ENCODE measurements at places on chromosomes 11 and 22.

GRCh38 chr11:36500315-36500721 lies 9.8 kb downstream of the TRAF6 start:
- peak; percentile 21 for DNase-seq

- no peak for DNase-seq
Observed at GRCh38 chr11:73274722-73275380, 2.7 kb downstream of the P2RY6 start.

DNA sequence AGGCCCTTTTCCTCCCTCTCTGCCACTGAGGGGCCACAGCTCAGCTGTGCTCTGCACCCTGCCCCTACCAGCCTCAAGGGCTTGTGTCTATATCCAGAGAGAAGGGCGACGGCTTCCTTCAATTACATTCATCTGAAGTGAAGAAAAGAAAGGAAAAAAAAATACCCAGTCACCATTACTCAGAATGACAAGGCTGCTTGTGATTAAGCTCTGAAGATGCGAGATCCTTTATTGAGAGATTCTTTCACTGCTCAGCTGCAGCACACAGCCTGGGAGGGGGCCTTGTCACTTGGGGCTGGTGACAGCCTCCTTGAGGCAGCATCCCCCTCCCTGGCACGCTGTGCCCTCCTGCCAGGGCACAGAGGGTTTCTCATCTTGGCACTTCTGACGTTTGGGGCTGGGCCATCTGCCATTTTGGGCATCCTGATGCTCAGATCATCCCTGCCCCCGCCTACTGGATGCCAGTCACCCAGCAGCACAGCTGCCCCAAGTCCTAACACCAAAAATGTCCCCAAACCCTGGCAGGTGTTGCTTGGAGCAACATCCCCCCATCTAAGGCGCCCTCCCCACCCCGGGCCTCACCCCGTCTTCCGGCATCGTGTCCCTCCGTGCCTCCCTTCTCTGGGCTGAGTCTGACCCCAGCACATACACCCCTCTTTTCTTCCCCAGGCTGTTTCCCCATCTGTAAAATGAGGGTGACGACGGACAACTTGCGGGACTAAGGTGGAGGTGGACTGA lies 1394.7 kb downstream of the BRD1 start:
- DNase-seq = no peak

GRCh38 chr22:45521178-45521577 lies 18.5 kb downstream of the FBLN1 start:
- no peak for DNase-seq

DNA sequence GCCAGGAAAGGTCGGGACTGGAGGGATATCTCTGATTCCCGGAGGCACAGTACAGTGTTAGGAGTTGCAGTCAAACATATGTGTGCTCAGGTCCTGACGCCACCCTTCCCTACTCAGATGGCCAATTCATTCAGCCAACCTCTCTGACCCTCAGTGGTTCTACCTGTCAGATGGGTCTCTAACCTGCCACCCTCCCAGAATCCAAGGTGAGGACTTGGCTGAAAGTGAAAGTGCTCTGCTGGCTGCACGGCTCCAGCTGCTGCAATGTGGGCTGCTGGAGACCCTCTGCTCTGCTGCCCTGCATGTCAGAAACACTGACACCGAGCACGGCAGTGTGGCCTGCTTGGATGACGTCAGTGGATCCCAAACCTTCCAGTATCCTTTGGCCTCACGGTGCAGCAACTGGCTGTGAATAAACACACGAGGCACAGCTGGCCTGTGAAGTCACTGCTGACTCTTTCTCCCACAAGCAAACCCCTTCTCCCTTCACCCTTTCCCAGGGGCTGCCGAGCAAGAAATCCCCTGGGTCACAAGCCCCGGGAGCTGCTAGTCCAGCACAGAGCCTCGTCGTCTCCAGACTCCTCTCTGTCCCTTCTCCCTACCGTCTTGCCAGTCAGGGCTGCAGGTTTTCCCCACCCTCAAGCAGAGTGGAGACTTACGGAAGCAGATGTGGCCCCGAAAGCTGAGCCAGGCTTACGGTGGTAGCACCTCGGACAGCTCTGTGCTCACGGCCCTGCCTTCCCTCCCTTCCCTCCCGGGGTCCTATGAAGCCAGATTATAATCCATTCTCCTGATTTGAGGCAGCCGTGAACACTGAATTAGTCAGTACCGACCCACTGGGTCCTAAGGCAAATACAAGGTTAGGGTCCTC lies 24.3 kb downstream of the KIAA0930 start:
- DNase-seq = no peak

DNA sequence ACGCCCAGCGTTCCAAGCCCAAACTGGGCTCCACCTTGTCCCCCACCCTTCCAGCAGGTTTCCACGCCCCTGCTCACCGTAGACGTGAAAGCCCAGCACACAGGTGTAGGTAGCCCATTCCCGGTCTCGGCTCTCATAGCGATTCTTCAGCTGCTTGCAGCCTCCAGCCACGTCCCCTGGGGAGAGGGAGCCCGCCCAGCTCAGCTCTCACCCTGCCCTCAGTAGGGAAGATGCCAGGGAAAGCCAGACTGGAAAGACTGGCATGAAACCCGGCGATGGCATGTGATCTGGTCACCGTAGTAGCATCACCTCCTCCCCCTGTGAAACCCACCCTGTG lies 1.4 kb upstream of the MTA2 start:
- DNase-seq = no peak

DNA sequence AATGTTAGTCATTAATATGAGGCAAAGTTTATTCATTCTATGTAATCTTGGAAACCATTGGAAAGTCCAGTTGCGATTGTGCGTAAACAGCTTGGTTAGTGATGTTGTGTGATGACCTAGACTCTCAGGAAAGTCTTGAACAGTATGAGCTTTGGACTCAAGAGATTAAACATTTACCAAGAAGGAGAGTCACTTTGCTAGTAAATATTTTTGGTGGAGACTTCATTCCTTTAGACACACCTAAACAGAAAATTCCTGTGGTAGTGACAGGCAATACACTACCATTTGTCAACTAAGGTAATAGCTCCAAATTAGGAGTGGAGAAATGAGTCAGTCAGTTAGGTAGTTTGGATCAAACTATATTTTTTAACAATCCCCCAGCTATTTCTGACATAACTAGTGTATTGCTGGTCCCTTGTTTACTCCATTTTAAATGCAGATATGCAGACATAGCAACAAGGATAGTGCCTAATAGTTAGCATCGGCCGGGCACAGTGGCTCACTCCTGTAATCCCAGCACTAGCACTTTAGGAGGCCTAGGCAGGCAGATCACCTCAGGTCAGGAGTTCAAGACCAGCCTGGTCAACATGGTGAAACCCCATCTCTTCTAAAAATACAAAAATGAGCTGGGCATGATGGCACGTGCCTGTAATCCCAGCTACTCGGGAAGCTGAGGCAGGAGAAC lies 89.3 kb downstream of the ARHGAP42 start:
- no peak for DNase-seq

GRCh38 chr11:46900091-46900746 lies 18.1 kb downstream of the LRP4 start:
- DNase-seq = no peak

- DNase-seq = no peak
Observed at GRCh38 chr11:26134481-26135355, 197.2 kb upstream of the ANO3 start.

- DNase-seq = no peak
Observed at GRCh38 chr11:130178441-130179339, 19.1 kb downstream of the ST14 start.

- no peak for DNase-seq
Observed at GRCh38 chr11:85236211-85236610, 390.9 kb downstream of the DLG2 start.

- DNase-seq = no peak
Observed at GRCh38 chr11:103624708-103625623, 411.5 kb upstream of the DDI1 start.

DNA sequence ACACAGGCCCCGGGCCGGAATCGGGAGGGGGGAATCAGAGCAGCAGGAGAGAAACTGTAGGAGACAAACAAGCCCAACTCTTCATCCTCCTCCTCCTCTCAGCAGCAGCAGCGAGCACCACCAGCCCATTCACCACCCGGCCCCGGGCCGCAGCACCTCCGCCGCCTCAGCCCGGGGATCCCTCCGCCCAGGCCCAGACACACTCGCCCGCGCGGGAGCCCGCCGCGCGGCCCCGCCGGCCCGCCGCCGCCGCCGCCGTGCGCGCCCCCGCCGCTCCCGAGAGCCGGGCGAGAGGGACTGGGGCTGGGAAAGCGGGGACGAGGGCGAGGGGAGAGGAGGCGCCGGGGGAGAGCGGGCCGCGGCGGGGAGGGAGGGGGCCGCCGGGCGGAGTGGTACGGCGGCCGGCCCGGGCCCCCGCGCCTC lies at the start of gene PHF21A:
TSS of gene PHF21A (minus strand) at position 154 of the 423 bp plus-strand sequence. CDS start 37,235 bp downstream, outside the sequence.
- DNase-seq = peak; percentile 62

GRCh38 chr11:3853899-3854659 lies 1.4 kb upstream of the STIM1 start:
- no peak for DNase-seq

- no peak for DNase-seq
Observed at GRCh38 chr22:30046716-30047363, 33.4 kb upstream of the HORMAD2 start.

DNA sequence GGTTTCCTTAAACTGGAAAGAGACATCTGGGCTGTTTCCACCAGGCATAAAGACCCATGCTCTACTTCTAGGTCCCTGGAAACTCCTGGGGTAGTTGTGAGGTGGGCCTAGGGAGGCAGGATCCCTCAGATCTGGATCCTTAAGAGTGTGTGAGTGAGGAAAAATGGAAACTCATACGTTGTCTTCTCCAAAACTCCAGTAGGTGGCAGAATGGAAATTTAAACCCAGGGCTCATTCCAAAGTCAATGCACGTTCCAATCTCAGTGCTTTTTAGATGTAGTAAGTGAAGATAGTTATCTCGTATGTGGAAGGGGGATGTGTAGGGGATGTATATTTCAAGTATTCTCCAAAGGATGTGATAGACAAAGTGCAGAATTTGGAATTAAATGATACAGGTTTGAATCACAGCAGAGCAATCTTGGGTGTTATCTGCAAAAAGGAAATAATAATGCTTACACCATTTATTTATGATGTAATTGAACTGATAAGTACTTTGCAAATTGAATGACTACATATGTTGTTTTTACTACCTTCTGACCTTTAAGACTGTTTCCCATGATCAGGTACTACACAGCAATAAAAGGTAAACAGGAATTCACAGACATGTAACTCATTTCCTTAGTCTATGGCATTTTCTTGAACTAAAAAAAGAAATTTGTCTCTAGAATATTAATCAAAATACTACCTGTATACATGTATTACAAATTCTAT lies 13.1 kb upstream of the MMP1 start:
- no peak for DNase-seq

DNA sequence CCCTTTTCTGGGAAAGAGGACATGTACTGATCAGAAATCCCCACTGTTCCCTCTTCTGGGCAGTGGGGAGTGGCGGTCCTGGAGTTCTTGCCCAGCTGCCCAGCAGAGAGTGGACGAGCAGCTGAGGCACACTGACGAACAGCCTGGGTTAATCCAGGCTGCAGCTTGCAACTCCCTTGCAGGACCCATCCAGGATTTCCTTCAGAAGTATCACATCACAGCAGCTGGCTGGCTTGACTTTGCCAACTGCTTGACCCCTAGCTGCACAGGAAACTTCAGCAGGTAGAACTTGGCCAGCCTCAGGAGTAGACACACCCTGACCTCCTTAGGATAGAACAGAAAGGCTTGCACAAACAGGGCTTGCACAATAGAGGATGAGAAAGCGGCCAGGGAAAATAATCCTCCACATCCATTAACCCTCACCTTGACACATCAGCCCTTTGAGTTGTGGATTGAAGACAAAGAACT lies 27.9 kb upstream of the FZD4 start:
- DNase-seq = no peak

DNA sequence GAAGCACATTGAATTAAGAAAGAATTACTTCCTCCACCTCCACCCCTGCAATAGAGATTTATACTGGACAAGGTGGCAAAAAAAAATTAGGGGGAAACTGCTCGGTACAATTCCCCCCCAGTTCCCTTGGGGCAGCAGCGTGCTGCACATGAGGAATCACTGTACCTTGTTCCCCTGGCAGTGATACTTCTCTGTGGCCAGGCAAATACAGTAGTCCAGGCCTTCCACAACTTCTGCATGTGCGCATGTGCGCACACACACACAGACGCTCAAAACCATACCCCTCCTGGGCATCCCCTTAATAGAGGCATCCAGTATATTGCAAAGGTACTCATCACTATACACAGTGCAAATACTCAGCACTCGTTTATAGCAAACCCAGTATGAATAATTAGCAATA lies 68.9 kb downstream of the ARFGAP2 start:
- DNase-seq = no peak

DNA sequence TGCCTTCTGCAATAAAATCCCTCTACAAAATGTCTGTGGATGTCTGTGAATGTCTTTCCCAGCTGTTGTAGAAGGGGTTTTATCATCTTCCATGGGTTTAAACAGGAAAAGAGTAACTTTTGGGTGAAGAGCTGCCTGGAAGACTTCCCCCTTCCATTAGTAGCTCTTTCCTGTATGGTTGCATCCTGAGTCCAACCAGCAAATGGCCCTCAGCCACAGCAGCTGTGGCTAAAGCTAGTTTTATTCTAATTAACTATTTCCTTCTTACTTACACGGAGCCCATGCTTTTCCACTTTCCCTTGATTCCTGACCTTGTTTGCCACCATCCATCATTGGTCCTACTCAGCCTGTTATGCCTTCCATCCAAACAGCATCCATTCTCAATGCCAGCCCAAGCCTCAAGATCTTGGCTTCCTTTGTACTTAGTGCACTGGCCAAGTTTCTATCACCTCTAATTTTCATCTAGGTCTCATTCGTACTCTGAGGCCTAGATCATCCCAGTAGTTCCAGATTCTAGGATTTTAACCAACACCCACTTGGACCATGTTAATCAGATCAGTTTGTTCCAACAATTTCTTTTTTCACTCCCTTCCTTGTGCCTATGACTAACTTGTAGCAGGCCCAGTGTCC lies 41.5 kb upstream of the CADM1 start:
- no peak for DNase-seq

DNA sequence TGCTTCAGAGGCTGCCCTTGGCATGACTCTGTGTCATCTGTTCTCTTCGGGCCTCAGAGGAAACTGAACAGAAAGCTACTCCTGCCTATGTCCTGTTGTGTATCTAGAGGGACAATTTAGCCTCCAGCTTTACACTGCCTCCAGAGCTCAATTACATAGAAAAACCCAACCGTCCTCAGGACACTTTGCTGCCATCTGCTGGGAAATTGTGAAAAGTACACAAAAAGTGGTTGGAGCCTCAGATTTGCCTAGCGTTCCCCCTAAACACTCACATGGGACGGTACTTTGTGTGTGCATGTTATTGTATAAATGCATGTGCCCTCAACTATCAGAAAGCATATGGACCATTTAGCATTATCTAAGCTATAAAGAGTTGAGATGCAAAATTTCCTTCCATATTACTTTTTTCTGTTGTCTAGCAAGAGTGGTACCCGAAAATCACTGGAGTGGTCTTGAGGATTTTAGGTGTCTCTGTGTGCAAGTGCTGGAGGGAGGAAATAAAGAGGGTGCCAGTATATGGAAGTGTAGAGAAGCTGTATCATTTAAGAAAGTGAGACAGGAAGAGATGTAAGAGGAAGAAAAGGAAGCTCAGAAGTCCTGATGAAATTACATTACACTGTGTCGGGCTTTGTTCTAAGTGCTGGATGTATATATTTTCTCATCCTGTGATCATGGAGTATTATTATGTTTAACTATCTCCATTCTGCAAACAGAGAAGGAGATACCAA lies 8.7 kb upstream of the MS4A4E start:
- no peak for DNase-seq
